SHP77 treated with DMSO at 0.1 percent for 48 hours (cell line): ENCODE measurements at places on chromosomes 7 and 10.

DNA sequence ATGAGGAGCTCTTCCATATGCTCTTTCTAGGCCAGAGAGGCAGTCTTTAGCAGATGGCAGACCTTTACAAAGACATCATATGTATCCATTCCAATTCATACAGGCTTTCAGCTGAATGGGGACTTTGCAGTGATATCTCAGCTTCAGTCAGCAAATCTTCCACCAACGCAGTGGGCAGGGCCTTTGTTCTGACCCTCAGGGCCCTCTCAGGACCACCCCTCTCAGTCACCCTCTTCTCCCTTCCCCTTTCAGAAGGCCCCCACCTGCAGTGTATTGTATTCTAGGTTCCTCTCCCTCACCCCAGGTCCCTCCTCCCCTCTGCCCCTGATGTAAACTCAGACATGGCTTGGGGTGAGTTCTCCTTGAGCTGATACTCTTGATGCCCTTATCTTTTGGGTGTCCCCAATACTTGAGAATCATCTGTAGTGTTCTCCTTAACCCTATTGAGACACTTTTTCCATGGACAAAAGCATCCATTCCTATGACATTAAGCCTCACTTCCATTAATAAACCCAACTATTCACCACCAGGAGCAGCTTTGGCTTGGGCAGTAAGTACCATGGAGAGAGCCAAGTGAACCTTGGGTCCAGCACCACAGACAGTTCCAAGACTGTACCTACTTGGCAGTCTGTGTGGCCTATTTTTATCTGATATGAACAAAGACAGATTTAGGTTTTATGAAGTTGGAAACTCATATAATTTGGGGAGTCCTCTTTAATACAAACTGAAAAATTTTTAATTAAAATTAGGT, 62.7 kb downstream of the ADCYAP1R1 start:
- no peak for DNase-seq

GRCh38 chr10:80526218-80526617, 11.5 kb upstream of the SH2D4B start:
- no peak for DNase-seq

- DNase-seq: no peak
Observed at GRCh38 chr7:26284477-26284876, 7.2 kb upstream of the SNX10 start.

GRCh38 chr7:77354914-77355313, 61.2 kb downstream of the GSAP start:
- no peak for DNase-seq

DNA sequence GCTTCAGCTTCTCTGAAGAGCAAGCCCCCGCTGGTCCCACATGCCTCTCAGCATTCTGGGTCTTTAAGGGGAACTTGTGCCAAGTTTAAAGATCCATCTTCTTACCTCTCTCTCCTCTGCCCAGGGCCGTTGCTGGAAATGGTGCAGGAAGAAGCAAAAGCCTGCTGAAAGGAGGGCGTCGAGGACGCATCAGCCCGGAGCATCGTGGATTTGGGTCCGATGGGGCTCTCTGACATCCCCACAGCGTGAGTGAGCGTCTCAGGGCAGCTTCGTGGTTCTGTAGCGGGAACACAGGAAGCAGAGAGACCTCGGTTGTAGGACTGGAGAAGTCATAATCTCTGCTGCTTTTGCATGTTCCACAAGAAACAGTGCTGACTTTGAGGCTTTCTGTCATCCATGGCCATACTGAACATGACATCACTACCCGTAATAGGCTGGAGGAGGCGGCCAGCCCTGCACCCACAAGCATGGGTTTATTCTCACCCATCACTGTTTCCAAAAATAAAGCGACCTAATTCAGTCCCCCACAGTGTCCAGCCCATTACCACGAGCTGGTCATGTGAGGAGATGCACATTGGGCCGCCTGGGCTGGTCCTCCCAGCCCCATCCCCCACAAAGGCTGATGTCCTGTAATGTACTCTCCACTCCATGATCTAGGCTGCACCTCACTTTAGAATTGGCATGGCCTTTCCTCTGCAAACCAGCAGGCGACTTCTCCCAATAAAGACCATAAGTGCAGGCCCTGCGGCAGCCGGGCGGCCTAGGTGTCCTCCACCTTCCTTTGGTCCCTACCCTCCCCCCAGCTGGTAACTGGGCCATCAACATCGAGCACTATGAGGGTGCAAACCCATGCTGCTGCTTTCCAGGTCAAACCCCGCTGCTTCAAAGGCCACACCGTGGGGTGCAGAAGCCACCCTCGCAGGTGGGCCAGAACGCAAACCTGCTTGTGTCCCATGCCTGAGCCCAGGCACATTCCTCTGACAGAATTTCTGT, 276.9 kb downstream of the TNS3 start:
- no peak for DNase-seq

DNA sequence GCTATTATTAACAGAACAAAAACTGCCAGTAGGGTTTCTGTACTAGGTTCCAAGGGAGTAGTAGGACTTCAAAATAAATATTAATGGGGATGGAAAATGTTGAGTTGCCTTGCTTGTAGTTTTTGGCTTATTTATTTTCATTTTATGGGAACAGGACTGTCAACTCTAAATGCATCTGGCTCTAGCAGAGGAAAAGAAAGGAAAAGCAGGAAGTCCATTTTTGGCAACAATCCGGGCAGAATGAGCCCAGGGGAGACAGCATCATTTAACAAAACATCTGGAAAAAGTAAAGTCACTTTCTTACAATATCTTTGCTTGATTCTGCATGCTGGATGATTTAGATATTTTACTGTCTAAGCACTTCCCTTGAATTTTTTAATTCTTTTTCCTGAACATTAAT, 69.4 kb downstream of the NOC3L start:
- no peak for DNase-seq
